ENCODE measurements at places on chromosomes 7 and 10. TPM values are rescaled to one million over a fixed set of nuclear protein-coding genes. Genes with fewer than 3 reads are reported as not detected.

GRCh38 chr7:87231258-87231657, 11.7 kb upstream of the TMEM243 start:
- no peak for DNase-seq

- DNase-seq, result no peak
Observed at GRCh38 chr7:71613313-71613712, 481.4 kb downstream of the GALNT17 start.

DNA sequence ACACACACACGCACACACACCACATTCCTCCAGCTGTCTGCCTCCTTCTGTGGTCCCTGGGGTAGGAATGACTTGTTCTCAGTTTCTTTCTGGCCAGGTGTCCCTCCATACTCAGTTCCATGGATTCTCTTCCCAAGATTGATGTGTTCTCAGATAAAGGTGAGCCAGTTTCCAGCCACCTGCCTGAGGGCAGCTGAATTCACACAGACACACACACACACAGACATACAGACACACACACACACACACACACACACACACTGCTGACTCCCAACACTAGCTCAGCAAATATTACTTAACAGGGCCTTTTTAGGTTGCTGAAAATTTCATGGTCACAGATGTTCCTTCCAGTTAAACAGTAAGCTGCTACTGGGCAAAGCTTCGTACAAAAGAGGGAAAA, 45.4 kb upstream of the GDF10 start:
- no peak for DNase-seq

GRCh38 chr7:6648066-6648814, 11.1 kb downstream of the ZNF316 start:
- no peak for DNase-seq

GRCh38 chr10:98892523-98892922, 343.1 kb downstream of the HPSE2 start:
- DNase-seq, result no peak

DNA sequence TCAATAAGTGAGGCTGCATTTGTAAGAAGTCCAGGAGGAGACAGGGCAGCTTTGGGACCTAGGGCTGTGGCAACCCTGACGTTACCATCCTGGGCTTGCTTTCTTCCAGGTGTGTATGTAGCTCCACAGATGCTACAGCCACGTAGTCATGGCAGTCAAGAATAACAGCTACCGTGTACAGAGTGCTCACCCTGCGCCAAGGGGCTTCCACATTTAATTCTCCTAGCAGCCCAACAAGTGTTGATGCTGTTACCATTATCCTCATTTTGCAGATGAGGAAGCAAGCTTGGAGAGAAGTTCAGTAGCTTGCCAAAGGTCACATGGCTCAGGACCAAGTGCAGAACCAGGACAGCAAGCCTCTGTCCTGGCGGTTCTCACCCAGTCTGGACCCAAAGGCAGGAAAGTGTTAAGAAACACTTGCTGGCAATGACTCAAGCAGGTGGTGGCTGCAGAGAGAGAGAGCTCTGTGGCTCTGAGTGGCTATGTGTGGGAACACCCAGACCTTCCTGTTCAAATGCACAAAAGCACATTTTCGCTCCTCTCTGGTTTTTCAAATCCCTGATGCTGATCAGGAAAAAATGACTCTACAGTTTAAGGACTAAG, 89.8 kb downstream of the CREM start:
- DNase-seq, result no peak

DNA sequence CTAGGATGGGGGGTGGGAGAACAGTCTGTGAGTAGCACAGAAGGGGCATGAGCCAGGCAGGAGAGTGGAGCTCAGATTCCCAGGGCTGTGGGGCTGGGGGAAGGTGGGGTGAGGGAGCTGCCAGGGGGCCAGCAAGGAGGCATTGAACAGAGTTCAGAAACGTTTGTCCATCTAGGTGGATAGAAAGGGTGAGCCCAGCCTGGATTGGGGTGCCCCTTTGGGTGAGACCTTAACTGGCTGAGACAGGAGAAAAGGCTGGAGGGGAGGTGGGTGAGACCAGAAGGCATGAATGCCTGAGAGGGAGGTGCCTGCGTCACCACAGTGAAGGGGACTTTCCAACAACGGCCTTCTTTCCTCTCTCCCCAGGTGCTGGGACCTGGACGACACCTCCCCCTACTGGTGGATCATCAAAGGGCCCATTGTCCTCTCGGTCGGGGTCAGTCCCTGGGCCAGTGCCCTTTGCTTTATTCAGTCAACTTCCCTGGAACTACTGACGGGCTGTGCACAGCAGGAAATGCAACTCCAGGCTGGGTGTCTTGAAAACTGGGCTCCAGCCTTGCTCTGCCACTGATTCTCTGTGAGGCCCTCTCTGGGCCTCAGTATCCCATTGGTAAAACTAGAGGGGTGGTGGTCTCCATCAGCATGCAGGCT, 11.0 kb downstream of the GHRHR start:
- DNase-seq, result no peak

DNA sequence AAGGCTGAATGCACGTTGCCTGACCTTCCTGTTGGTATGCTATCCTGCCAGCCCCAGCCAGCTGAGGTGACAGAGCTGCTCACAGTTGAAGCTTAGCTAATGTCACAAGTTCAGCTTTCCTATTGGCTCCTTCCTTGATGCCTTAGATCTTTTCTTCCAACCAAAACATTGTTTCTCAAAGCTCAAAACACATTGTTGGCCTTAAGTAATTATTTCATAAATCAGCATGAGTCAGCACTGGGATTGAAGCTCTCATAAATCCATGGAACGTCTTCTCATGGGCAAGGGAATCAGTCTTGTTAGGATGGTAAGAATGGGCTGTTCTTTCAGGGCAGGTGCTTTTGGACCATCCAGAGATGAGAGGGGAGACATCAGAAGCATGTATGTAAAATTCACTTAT, 128.1 kb upstream of the SAMD8 start:
- DNase-seq, result no peak

DNA sequence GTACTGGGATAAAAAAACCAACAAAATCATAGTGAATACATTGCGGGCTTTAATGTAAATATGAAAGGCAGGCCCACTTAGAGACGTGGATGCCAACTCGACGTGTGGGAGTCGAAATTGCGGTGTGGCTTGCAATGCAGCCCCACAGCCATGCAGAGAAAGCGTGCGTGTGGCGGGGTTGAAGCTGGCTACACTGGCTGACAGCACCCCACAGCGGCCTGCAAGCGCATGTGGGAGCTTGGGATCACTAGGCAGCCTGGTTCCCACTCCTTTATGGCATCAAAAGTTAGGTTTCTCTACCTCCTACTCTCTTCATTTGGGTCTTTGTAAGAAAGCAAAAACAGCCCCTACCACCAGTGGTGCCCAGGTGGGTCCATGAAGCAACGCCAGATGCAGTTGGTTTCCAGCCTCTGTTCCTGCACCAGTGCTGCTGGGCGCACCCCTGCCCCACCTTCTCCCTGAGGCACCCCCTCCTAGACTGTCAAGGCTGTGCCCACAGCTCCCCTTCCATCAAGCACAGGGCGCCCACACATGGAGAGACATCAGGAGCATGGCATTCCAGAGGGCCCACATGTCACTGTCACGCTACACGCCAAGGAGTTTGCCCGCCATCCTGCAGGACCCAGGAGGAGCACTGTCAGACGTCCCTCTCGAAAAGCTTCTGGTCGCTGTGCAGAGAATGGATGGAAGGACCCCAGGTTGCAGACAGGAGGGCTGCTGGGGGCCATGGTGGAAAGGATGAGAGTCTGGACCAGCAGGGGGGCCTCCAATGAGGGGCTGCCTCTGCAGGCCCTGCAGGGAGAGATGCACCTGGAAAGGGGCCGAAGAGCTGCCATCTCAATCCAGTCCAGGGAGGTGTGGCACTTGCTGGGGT, 142.9 kb downstream of the PAXIP1 start:
- no peak for DNase-seq

DNA sequence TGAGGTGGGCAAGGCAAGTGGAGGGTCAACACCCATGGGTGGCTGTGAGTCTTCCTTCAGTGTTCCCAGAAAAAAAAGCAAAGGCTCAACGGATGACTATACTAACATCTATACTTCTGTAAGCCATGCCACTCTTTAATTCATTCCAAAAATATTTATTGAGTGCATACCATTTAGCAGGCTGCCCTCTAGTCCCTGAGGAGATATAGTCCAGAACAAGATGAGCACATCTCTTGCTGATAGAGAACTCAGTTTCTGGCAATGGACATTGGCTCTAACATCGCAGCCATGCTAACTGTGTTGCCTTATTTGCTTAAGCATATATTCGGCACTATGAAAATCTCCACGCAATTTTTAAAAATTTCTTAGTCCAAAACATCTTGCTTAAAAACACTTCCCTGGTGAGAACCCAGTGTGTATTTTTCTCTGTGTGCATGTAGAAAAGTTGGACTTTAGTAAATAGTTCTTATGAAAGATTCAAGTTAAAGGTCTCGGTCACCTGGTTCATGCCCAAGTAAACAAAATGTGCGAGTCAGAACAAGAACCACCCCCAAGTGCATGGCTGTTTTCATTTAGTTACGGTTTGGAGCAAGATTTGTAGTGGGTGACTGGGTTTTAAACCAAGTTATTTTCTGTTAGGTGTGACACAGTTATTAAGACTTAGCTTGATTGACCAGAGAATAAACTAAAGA, 69.8 kb downstream of the MET start:
- no peak for DNase-seq

GRCh38 chr7:103499976-103500375, 54.0 kb upstream of the SLC26A5 start:
- no peak for DNase-seq

DNA sequence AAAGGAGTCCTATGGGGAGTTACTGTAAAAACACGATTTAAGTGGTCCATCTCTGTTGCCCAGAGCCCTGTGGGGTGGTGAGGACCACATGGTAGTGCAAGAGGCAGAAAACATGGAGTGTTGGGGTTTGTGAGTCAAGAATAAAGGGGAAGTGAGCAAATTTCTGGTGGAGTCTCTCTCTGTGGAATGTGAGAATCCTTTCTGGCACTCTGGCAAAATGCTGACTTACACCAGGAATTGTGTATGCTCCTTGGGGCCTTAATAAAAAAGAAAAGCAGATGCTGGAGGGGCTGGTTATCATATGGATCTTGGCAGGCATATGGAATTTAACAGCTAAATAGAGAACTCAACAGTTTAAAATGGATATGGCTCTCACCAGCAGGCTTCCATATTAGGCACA, 486.0 kb downstream of the TNS3 start:
- no peak for DNase-seq

GRCh38 chr7:143321734-143322133, 5.8 kb downstream of the CLCN1 start:
- DNase-seq, result no peak

- no peak for DNase-seq
Observed at GRCh38 chr7:158430308-158431034, 157.2 kb downstream of the PTPRN2 start.

- no peak for DNase-seq
Observed at GRCh38 chr10:31620226-31621151, 301.5 kb downstream of the ZEB1 start.

GRCh38 chr10:72315611-72316385, 38.9 kb downstream of the DNAJB12 start:
- DNase-seq, result no peak

DNA sequence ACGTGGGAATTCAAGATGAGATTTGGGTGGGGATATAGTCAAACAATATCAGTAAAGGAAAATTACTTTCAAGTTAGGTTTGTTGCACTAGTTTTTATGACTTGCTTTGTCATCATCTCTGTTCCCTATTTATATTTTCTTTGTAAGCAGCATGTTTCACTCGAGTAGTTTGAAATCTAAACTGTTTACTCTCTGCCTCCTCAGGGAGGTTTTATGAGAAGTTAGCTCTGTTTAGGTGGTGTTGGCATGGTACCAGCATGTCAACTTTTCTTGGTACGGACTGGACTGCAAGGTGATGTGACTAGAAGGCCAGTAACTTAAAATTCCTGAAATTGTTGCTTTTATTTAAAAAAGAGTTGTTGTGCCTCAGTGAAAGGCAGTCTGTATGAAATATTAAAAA, 59.2 kb upstream of the MTPN start:
- no peak for DNase-seq

GRCh38 chr10:15784662-15785300, 65.1 kb upstream of the ITGA8 start:
- DNase-seq, result no peak

GRCh38 chr7:99092064-99092720, 51.7 kb downstream of the SMURF1 start:
- no peak for DNase-seq

GRCh38 chr7:18849130-18849529, 268.3 kb downstream of the TWIST1 start:
- DNase-seq, result no peak

- no peak for DNase-seq
Observed at GRCh38 chr7:125857606-125858005, 928.0 kb upstream of the POT1 start.

DNA sequence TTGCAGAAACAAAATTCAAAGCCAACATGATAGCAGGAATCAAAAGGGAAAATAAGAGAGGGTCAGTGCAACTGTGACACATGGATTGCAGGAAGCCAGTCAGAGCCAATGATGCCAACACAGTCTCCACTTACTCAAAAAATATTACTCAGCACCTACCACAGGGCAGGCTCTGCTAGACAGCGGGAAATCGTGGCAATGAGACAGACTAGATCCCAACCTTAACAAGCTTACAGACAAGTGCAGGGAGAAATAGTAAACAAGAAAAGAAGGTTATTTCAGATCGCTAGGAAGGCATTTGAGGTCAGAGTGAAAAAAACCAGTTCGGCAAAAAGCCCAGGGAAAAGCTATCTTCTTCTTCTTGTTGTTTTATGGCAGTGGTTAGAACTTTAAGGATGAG, 45.2 kb upstream of the NPFFR1 start:
- no peak for DNase-seq

DNA sequence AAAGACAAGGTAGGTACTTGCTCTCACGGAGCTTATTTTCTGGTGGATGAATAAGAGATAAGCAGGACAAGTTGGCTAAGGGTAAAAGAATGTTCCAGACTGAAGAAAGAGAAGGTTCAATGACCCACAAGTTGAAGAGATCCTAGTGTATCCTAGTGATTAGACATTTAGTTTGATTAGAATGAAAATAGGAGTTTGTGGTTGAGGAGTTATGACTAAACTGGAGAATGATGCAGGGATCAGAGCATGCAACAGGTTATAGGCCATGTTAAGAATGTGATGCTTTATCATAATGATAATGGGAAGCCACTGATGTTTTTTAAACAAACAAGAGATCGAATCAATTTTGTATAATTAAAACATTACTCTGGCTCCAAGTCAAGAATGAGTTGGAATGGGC, 357.2 kb downstream of the HPSE2 start:
- DNase-seq, result no peak

STEAP2 gene
- 15.7 TPM for total RNA-seq

TRIM50 gene
- not detected for total RNA-seq

ASZ1 gene
- total RNA-seq, result not detected

PNLIP gene
- total RNA-seq, result not detected

CFAP58 gene
- total RNA-seq, result not detected

LLCFC1 gene
- total RNA-seq, result not detected

CUZD1 gene
- 0.35 TPM for total RNA-seq

FKBP6 gene
- not detected for total RNA-seq

INSYN2A gene
- total RNA-seq, result 6.6 TPM

TRPV6 gene
- total RNA-seq, result 0.70 TPM
